Adrenal gland (tissue), 19 donors: ENCODE measurements at places on chromosomes 11 and 22.

DNA sequence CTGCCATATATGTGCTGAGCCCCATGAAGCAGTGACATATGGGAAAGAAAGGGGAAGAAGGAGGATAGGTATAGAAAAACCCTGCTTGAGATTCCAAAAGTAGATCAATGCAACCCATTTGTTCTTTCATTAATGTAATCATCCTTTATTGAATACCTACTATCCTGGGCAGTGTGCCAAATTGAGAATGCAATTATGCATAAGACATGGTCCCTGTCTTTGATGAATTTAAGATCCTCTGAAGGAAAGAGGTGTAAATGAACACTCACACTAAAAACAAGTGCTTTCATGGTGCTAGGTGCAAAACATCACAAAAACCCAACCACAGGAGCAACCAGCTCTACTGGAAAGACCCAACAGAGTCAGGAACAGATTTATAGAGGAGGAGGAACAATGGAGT lies 29.7 kb downstream of the FLI1 start:
- DNase-seq, result no peak

DNA sequence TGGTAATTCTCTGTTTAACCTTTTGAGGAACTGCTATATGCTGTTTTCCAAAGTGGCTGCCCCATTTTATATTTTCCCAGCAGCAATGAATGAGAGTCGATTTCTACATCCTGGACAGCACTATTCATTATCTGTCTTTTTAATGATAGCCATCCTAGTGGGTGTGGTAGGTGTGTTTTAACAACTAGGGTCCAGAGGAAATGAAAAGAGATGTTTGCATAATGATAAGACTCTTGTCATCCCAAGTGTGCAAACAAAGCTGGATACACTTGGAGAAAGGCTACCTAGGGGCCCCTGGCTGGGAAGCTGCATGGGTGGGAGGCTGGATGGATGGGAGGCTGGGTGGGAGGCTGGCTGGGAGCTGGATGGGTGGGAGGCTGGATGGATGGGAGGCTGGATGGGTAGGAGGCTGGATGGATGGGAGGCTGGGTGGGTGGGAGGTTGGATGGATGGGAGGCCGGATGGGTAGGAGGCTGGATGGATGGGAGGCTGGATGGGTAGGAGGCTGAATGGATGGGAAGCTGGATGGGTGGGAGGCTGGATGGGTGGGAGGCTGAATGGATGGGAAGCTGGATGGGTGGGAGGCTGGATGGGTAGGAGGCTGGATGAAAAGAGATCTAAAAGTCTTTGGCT lies 158.0 kb downstream of the DSCAML1 start:
- no peak for DNase-seq

DNA sequence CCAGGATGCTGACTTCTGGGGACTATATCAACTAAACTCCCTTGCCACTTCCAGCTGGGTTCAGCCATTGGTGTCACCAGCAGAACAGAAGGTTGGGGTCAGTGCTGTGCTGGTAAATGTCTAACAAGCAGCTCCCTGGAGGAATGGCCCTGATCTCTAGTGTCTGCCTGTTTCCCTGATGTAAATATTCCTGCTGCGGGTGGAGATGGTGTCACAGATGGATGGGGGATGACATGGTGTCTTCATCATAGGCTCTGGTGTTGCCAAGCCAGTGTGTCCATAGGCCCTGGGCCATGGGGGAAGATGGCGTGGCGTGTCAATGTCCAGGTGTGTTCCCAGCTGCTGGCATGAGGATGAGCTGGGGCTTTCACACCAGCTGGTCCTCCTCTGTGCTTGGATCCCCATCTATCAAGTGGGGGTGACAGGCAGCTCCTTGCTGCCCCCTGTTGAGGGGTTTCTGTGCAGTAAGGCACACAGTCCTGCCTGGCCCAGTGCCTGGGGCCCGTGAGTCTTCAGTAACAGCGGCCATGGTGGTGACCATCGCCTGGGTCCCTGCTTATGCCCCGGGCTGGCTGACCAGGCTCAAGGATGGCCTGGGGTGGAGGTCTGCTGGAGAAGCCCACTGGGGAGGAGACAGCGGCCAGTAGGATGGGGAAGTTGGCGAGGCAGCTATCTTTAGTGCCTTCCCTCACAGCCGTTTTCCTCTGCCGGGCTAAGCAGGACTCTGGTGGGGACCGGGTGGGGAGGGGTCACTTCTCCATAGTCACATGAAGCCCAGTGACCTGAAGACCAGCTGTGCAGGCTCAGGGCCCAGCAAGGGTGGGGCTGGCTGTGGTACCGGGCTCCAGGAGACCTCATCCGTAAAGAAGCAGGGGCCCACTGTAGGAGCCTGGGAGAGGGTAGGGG lies 12.7 kb downstream of the RPL3 start:
- DNase-seq, result peak; percentile 45

DNA sequence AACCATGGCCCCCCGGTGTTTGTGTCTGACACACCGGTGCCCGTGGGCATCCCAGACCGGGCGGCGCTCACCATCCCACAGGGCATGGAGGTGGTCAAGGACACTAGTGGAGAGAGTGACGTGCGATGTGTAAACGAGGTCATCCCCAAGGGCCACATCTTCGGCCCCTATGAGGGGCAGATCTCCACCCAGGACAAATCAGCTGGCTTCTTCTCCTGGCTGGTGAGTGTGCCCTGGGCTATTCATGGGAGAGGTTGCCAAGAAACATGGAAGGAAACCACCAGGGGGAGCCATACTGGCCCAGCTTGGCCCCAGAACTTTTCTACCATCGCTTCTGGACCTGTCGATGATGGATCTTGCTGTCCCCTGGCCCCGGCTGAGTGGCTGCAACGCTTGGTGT lies 36.5 kb downstream of the PRDM11 start:
- DNase-seq, result peak; percentile 71

DNA sequence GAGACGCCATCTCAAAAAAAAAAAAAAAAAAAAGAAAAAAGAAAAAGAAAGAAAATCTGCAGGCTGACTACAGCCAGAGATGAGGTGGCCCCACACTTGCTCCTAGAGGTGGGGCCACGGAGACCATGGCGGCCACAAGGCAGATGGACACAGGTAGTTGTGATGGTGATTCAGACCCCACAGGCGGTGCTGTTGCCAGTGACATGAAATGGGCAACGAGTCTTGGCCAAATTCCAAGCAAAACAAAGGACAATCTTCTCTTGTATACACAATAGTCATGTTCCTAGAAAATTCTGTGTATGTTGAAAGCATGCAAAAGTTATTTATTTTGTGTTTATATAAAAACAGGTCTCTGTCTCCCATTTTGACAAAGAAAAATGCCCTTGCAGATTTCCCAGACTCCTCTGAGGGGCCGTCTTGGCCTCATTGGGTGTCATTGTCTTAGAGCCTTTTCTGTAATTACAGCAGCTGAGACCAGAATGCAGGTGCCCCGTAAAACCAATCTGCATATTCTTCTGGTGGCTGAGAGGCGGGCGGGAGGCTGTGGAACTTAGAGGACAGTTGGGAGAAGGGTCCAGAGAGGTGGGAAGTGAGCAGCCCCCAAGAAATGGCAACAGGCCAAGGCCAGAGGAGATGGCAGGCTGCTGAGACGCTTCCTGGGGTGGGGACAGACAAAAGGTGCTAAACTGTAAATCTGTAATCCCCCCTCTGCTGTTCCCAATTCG lies 22.5 kb upstream of the DAGLA start:
- no peak for DNase-seq

DNA sequence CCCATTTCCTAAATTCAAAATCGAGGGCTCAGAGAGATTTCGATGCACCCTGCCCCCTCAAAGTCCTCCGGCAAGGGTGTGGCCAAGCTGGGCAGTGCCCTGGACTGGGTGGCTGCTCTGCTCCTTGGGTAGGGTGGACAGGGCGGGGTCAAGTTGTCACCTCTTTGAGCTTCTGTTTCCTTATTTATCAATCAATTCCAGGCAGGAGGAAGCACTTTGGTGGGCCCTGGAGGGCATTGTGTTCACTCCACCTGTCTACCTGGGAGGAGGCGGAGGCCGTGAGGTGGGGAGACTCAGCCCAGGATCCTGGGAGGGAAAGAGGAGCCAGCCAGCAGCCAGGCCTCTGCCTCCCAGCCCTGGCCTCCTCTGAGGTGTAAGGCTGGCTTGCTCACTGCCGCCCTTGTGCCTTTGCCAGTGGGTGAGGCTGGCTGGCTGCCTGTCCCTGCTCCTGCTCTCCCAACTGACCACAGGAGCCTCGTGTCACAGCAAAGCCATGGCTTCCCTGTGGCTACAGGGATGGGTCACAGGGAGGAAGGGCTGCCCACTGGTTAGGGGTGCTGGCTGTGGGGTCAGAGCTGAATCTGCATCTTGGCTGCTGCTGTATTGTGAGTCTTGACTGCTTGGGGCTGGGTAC lies 25.5 kb upstream of the SHISAL1 start:
- no peak for DNase-seq

GRCh38 chr11:83437939-83438338 lies 151.8 kb upstream of the CCDC90B start:
- no peak for DNase-seq

DNA sequence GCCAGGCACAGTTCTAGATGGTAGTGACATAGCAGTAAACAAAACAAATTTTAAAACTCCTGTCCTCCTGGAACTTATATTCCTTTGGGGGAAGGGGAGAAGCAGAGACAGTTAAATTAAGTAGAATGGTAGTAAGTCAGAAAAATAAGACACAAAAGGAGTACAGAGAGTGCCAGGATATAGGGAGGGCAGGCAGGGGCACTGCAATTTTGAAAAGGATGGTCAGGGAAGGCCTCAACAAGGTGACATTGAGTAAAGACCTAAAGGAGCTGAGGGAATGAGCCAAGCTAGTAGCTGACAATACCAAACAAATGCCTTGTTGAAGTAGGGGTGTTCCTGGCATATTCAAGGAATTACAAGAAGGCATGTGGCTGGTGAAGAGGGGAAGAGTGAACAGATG lies 10.2 kb downstream of the NUP160 start:
- no peak for DNase-seq

- DNase-seq, result no peak
Observed at GRCh38 chr22:24516301-24516737, 21.2 kb downstream of the UPB1 start.

GRCh38 chr22:32684822-32685187 lies 116.7 kb upstream of the TIMP3 start:
- DNase-seq, result no peak

DNA sequence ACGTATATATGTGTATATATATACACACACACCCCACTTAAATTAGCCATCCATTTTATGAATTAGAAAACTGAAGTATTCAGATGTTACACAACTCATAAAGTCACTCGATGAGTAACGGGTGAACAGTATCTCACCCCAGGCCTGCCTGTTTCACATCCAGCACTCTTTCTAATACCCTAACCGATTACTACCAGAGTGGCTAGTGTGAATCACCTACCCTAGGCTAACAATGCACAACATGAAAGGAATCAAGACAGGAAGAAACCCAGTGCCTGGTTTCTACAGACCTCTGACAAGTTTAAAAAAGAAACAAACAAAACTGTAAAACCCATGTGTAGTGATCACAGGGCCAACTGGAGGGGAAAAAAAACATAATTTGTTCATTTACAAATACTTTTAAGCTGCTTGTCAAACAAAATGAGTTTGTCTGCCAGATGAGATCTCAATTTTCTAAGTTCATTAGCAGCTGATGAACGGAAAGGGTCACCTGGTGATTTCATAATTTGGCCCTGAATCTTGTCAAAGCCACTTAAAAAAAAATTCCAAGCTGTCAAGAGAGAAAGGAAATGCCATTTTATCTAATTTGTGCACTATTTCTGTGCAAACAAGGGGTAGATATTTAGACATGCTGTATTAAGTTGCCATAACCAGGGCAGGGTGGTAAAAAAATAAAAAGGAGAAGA lies 134.8 kb downstream of the LARGE1 start:
- DNase-seq, result no peak

GRCh38 chr22:38707346-38707745 lies 1.6 kb downstream of the GTPBP1 start:
- DNase-seq, result no peak

- DNase-seq, result peak; percentile 11
Observed at GRCh38 chr22:50089682-50090411, at the start of gene MOV10L1. Gene MOV10L1, plus strand, starts transcription at chr22:50090006. Its CDS starts 83 bp downstream, at chr22:50090089.

DNA sequence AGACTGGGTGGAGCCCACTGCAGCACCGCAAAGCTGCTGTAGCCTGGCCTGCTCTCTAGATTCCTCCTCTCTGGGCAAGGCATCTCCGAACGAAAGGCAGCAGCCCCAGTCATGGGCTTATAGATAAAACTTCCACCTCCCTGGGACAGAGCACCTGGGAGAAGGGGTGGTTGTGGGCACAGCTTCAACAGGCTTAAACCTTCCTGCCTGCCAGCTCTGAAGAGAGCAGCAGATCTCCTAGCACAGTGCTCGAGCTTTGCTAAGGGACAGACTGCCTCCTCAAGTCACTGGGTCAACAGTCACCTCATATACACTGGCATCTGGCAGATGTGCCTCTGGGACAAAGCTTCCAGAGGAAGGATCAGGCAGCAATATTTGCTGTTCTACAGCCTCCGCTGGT lies 117.3 kb downstream of the EHF start:
- no peak for DNase-seq

DNA sequence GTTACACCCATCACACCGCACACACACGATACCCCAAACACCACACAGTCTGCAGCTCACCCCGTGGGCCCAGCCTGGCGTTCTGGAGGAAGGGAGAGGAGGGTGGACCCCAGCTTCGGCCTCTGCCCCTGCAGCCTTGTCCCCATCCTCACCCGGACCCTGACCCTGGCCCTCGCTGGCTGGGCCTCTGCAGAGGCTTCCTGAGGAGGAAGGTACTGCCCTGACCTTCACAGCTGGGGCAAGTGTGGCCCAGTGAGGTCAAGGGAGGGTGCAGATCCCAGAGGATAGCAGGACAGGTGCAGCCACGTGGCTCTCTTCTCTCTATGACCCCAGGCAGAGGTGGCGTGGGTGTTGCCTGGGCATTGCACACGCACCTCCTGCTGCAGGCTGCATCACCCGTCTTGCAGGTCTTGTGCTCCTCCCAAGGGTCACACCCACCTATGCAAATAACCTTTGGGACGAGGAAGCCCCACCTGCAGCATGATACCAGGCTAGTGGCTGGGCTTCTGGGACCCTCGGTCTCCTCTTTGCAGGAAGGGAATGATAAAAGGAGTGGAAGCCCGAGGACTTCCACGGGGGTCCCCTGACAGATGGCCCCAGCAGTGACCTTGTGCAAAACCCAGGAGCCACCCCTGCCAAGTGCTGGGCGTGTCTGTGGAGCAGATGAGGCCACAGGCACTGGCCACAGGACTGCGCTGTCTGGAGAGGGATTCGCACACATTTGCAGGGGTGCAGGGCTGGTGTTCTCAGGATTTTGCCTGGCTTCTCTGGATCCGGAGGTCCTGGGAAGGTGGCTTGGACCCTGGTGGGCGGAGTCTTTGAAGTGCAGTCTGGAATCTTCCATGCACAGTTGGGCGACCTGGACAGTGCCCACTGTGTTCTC lies 1241.5 kb downstream of the BRD1 start:
- no peak for DNase-seq

DNA sequence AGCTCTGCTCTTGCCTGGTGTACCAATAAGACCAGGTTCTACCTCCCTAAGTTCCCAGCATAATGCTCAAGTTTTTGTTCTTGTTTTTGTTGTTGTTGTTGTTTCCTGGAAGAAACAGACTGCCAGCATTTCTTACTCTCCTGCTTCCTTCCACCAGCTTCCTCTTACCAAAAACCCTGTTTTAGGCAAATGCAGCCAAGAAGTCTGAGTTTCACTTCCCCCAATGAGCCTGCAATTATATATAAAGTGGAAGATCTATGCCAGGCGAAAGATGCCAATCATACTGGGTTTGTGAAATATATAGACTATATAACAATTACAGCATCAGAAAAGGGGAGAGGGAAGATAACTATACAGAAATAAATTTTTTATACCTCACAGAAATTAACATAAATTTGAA lies 931.5 kb upstream of the FAT3 start:
- no peak for DNase-seq
